ENCODE measurements at places on chromosomes 4 and X. TPM values are rescaled to one million over a fixed set of nuclear protein-coding genes. Genes with fewer than 3 reads are reported as not detected.

Gene SLC6A8
- total RNA-seq = 122 TPM

Gene TRIM75
- not detected for total RNA-seq

Gene RBBP7
- 169 TPM for total RNA-seq

Gene RASL11B
- 0.53 TPM for total RNA-seq

Gene UCHL1
- 0.42 TPM for total RNA-seq

Gene F8A1
- total RNA-seq = 0.27 TPM

Data from K562 (cell line).